ENCODE measurements at places on chromosomes 5 and 9.

GRCh38 chr5:66986009-66986408, 210.6 kb downstream of the CD180 start:
- no peak for DNase-seq

GRCh38 chr5:52269401-52269800, 518.3 kb upstream of the ITGA1 start:
- no peak for DNase-seq

DNA sequence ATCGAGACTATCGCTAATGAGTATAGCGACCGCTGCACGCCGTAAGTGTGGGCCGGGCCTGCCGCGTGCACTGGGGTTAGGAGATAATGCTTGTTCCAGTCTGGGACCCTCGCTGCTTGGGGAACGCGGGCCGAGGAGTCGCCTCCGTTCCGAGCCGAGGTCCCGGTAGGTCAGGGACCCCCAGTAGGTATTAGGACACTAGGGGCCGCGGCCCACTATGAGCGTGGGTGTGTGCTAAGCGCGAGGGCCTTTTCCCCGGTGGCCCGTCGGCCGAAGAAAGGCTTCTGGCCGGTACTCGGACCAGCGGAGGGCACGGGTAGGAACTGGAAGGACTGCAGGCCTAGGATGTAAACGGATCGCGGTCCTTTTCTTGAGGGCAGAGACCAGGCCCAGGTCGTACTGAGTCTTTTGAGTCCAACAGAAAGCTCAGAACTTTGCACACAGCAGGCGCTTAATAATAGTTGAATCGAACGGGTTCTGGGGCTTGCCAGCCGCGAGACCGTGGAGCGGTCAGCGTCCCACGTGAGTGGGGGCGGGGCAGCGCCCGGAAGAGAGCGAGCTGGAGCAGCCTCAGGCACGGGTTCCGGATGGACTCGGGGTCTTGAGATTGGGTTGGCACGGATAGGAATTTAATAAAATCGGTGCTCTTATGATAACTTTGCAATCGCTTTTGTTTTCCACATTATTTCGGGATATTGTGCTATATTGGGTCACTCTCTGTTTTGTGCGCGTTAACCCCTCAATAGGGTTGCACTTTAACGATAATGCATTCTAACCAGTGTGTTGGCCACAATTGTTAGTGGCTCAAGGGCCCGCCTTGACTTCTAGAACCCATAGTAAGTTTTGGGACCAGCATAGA, 733 bp downstream of the HSPA4 start:
- peak; percentile 19 for DNase-seq

DNA sequence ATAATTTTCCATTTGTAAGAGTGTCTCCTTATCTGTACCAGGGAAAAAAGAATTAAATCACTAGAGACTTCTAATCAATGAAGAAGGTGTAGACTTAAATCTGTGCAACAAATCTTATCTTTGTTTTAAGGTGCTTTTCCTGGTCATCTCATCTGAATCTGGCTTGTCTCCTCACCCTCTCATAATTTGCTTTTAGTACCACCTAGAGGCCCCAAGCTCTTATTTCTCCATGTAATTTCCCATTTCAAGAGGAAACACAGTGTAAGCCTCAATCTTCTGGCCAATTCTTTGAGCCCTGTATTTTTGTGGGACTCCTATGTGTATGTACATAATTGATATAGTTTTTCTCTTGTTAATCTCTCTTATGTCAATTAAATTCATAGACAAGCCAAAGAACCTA, 1975.3 kb upstream of the CDH6 start:
- DNase-seq = no peak

GRCh38 chr5:64952951-64953673, 184.4 kb downstream of the CWC27 start:
- no peak for DNase-seq

DNA sequence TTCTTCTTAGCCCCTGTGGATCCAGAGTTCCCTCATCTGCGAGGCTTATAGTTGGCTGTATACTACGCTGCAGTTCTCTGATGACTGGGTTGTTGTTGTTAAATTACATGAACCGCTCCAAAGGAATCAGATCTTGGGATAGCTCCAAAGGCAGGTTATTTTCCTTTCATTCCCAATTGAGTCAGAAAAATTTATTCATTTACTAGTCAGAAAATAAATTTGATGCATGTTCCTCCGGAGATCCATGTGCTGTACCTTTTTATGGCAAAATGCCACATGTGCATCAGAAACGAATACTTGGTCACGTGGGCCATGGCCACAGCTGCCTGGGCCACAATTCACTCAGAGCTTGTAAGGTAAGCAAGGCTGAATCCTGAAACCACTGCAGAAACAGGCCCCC, 304.0 kb downstream of the NR2F1-AS1 start:
- peak; percentile 27 for DNase-seq

DNA sequence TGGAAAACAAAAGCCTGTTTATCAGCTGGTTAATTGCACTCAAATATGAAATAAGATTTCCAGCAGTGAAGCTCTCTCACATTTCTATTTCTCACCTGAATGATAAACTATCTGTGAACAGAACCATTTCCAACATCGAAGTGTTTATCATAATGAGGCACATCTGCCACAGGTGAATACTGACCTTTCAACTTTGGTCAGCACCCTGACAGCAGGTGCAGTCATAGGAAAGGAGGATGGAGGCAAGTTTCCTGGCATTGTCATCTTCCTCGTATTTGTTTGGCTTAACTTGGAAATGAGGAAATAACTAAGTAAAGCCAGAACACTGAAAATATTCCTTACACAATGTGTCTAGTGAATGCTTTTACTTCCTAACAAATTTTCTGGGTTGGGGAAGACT, 716.4 kb downstream of the NR2F1-AS1 start:
- DNase-seq = no peak

GRCh38 chr9:92774274-92774673, 9.6 kb upstream of the BICD2 start:
- peak; percentile 97 for DNase-seq

- DNase-seq = peak; percentile 26
These were observed 35.2 kb upstream of the PLEKHG4B start for GRCh38 chr5:56561-57290.

DNA sequence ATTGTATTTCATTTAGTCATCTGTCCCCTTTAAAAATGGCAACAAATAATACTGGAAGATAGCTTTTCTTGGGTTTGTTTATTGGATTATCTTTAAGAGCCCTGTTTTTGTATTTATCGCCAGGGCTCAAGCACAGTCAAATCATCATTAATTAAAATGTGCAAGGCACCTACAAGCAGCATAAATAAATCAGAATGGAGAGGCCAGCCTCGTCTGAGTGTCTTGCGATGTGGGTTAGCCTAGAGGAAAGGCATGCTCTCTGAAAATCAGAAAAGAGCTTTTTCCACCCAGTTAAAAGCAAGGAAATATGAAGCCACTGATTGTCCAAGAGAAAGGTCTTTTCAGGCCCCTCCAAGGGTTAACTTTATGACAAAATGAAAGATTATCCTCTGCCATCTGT, 31.8 kb downstream of the ZFAND5 start:
- DNase-seq = no peak

DNA sequence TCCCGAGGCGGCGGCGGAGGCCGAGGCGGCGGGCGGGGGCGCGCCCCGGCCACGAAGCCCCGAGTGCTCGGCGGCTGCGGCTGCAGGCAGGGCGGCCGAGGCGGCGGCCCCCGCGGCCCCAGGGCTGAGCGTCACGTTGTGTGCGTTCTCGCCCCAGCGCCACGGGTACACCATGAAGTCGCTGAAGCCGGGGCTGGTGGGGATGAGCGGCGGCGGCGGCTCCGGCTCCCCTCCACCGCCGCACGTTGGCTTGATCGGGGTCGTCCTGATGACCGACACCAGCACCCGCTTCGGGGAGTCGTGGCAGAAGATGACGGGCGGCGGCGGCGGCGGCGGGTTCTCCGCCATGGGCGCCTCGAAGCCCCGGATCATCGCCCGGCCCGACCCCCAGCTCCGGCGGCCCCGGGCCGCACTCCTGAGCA, 498 bp downstream of the ZNF367 start:
- no peak for DNase-seq

DNA sequence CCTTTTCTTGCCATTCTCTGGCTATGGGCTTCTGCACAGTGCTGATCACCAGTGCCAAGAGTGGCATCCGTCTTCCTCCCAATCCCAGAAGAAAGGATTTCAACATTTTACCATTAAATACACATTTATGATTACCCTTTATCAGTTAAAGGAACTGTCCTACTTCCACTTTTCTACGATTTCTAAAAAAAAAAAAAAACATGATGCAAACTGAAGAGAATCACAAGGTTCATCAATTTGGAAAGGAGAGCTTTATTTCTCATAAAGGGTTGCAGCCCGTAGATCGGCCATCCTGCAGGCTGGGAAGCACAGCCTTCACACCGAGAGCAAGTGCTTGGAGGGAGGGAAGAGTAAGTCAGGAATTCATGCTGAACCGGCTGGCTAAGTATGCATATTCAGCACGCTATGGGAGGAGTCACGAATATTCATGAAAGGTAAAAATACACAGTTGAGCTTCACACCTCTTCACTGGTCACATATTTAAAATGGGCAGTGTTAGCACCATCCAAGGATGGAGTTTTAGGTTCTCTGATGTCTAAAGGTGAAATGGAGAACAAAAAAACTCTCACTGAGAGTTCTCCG, 52.5 kb upstream of the SEMA4D start:
- no peak for DNase-seq

DNA sequence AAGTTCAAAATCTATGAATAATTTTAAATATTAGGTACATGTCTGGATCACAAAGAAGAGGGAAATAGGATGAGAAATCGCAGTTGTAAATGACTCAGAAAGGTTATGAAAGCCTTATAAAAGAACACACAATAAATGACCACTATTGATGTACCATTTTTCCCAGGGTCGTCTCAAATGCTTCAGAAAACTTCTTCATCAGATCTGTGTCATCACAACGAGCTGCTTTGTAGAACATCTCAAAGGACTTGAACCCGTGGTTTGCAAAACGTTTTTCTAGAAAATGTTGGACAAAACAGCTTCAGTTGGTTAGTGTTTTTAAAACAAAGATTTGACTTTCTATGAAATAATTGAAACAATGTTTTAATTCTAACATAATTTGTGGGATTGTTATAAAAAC, 100.1 kb downstream of the SVEP1 start:
- no peak for DNase-seq

DNA sequence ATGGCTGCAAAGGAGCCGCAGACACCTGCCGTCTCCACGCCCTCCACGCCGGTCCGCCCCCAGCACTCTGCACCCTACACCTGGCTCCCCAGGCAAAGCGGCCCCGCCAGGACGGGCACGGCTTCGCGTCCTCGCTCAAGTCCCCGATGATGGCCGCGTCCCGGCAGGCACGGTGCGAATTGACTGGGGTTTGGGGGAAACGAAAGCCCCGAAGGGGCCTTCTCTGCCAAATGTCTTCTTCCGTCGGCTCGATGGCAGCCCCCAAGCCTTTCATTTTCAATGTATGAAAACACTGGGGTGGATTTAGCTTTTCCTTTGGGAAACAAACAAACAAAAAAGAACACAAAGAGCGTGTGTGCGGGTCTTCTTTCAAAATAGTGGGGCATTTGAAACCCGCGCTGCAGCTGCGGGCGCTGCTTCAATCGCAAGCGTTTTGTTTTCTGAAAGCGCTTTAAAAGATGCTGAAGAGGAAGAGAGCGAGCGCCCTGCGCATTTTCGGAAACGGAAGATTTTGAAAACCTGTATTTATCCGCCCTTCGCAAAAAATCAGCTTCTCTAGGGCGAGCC, 160.0 kb downstream of the RMI1 start:
- DNase-seq = peak; percentile 8

DNA sequence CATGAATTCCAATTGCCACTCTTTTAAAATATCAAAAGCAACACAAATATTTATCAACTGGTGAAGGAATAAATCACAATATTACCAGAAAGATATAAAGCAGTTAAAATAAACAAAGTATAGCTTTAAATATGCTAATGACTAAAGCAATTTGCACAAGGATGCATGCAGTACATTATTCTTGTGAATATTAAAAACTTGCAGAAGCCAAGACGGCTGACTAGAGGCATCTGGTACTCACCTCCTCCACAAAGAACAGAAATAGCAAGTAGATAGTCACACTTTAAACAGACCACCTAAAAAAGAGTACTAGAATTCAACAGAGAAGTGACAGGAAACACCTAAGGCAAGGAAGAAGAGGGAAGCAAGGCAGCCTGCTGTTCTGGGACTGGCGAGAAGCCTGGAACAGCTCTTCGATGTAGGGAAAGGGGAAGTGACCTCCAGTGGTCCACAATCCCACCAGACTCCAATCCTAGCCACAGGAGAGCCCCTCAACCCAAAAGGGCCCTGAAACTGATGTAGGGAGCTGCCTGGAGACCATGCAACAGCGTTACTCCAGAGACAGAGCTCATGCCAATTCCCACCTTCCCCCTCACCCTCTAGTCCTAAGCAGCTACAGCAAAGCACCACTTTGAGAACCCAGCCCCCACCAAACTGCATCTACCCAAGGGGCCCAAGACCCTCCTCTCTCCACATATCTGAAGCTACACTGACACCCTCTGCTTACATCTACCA, 86.3 kb downstream of the LPAR1 start:
- DNase-seq = no peak

DNA sequence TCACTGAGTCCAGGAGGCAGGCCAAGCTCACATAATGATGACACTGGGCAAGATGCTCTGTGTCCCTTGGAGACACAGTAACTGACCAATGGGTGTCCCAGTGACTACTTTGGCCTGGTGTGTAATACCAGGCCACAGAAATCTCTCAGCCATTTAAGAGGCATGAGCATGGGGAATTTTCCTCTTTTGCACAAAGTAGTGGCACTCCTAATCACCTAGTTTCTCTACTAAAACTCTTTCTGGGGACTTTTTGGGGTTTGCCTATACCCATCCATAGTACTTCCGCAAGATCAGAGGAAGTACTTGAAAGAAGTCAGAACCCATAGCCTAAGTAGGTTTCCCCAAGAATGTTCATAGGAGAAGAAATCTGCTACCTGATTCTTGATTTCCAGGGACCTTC, 161.9 kb downstream of the ARSB start:
- DNase-seq = no peak

- DNase-seq = no peak
These were observed 34.5 kb upstream of the TYRP1 start for GRCh38 chr9:12658531-12659209.

DNA sequence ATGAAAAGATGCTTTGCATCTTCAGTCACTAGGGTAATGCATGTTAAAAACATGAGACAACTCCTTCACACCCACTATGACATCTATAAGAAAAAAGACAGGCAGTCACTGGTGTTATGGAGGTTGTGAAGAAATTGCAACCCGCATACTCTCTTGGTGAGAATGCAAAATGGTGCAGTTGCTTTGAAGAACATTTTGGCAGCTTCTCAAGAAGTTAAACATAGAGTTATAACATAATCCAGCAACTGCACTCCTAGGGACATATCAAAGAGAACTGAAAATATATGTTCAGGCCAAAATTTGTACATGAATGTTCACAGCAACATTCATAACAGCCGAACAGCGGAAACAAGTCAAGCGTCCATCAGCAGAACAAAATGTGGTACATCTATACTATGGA, 46.3 kb upstream of the TBC1D9B start:
- DNase-seq = no peak

- DNase-seq = no peak
These were observed 190.2 kb upstream of the SNX2 start for GRCh38 chr5:122584411-122585300.

All from astrocyte (in vitro differentiated cells and primary cell).